ENCODE measurements at places on chromosomes 16 and 17. TPM values are rescaled to one million over a fixed set of nuclear protein-coding genes. Genes with fewer than 3 reads are reported as not detected.

The ABCA3 gene
- 4.6 TPM for total RNA-seq

The PRR14 gene
- total RNA-seq = 41.4 TPM

The PABPN1L gene
- not detected for total RNA-seq

The ODAD4 gene
- total RNA-seq = 1.3 TPM

The SLC25A10 gene
- 5.1 TPM for total RNA-seq

DNA sequence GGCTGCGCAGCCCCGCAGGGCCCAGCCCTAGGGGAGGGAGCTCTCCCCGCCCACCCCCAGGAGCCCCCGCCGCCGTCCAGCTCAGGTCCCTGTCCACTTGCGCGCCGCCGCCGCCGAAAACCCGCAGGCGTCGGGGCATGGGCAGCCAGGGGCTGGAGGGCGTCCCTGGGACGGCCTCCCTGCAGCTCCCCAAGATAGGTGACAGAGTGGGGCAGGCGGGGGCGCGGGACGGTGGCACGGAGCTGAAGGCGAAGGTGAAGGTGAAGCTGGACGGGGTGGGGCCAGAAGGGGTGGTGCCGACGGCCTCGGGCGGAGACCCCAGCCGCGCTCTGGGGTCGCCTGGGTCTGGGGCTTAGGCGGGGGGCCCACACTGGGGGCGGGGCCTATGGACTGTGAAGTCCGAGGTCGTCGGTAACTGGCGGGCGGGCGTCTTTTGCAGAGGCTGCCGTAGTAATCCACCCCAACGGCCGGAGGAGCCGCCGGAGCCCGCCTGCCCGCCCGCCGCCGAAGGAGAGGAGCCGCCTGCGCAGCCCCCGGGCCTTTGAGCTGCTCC is 27.2 kb downstream of the SREBF1 start:
- H3K36me3 ChIP-seq = peaks cover 69% of the 10 kb centered on the region
- no peak overlapping the region for H3K4me3 ChIP-seq
- H3K4me1 ChIP-seq = peaks cover 15% of the 10 kb centered on the region
- no peaks in the 10 kb centered on the region for H3K27me3 ChIP-seq
- H3K27ac ChIP-seq = no peak overlapping the region

GRCh38 chr16:57175896-57176295 is 9.9 kb downstream of the PSME3IP1 start:
- H3K4me3 ChIP-seq = no peak overlapping the region
- no peak overlapping the region for H3K27ac ChIP-seq

- no peaks in the 10 kb centered on the region for H3K4me1 ChIP-seq
- peaks cover 4% of the 10 kb centered on the region for H3K36me3 ChIP-seq
- no peak overlapping the region for H3K4me3 ChIP-seq
- no peak for DNase-seq
- peaks cover 14% of the 10 kb centered on the region for H3K27me3 ChIP-seq
Measured at GRCh38 chr16:57600952-57601580, 27.4 kb upstream of the ADGRG1 start.

- H3K4me1 ChIP-seq = no peaks in the 10 kb centered on the region
- no peak overlapping the region for H3K27ac ChIP-seq
- H3K4me3 ChIP-seq = no peak overlapping the region
Measured at GRCh38 chr17:68749349-68750207, 148.4 kb upstream of the FAM20A start.

DNA sequence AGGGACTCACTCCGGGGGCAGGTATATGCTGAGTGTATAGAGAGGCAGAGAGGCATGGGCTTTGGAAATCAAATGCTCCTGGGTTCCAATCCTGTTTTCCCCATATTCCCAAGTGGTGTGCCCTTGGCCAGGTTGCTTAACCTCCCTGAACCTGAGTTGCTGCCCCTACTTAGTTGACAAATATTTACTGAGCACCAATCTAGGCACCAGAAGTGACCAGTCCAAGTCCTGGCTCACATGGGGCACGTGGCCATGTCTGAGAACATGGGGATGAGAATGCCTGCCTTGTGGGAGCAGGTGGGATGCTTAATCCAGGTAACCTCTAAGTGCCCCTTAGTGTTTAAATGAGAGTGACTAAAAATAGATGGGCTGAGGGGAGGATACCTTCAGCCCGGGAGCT is 4.2 kb downstream of the SOCS3 start:
- DNase-seq = no peak
- H3K36me3 ChIP-seq = peaks cover 22% of the 10 kb centered on the region
- H3K4me1 ChIP-seq = peaks cover 29% of the 10 kb centered on the region
- H3K27ac ChIP-seq = no peak overlapping the region
- H3K4me3 ChIP-seq = peak overlapping the region; percentile 38

DNA sequence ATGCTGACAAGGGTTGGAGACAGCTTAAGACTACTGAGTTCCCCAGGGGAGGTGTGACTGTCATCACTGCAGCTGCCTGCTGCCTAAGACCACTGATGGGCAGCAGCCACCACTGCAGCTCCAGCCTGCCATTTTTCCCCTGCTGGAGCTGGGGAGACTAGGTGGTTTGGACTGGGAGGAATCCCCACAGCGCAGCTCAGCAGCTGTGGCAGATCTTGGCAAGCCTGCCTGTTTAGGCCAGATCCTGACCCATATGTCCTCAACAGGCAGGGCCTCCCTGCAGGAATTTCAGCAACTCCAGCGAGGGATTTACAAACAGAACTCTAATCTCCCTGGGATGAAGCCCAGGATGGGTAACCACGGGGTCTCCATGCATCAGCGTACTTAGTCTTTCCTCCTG is 356.4 kb upstream of the TOM1L1 start:
- no peaks in the 10 kb centered on the region for H3K36me3 ChIP-seq
- no peaks in the 10 kb centered on the region for H3K4me1 ChIP-seq
- no peak for DNase-seq
- no peaks in the 10 kb centered on the region for H3K27me3 ChIP-seq

DNA sequence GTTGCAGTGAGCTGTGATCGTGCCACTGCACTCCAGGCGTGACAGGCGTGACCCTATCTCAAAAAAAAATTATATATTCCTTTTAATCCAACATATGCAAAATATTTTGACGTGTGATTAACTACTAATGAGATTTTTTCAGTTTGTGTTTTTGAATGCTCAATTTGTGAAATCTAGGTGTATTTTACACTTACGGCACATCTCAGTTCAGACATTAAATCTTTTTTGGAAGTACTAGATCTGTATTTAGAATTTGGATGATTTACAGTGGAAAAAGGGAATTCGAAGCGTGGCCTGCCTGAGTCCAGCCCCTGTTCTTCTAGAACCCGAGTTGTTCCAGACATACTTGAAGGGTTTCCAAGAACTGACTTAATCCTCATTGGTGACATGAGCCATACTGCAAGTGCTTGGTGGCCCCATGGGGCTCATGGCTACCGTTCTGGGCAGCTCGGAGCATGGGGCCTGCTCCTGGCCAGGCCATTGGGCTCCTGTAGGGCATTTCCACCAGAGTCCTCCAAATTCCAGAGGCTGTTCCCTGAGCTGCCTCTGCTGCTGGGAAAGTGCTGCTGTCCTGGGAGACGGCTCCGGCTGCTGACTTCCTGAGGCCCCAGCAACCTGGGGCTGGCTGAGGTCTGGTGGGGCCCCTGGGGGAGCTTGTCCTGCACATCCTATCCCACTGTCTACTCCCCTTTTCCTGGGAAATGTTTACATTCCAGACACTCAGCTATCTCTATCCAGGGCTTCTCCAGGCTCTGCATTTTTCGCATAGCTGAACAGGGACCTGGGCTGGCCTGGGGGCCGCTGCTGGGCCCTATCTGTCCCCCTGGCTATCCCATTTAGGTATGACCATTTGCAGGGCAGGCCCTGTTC is 27.2 kb downstream of the LLGL2 start:
- no peak for DNase-seq
- no peak overlapping the region for H3K27ac ChIP-seq
- H3K4me1 ChIP-seq = no peaks in the 10 kb centered on the region
- H3K4me3 ChIP-seq = no peak overlapping the region

DNA sequence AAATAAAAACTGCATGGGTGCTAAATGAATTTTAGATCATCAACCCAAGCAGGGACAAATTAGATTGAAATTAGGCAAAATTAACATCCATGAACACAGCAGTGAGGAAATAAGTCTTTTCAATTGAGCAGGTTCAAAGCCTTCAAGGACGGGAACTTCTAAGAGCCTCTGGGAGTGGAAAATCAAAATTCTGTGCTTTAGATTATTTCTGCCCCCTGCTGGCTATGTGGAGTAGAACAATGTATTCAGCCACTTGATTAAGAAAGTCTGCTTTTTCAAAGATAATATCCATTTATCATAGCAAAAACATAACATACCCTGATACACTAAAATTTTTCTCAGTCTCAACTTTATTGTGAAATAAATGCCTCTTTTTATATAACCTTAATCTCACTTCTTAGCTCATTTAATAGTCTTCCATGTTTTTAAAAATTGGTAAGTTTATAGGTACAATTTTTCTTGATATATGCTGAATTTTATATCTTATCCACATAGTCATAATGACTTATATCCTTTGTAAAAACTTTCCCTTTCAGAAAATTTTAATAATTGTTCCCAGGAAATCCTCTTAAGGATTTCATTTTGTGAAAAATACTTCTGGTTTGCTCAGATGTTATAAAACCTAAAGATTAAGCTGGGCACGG is 28.1 kb upstream of the NOL11 start:
- no peaks in the 10 kb centered on the region for H3K4me1 ChIP-seq
- H3K27me3 ChIP-seq = no peaks in the 10 kb centered on the region
- H3K4me3 ChIP-seq = no peak overlapping the region

- no peaks in the 10 kb centered on the region for H3K4me1 ChIP-seq
- DNase-seq = no peak
- H3K4me3 ChIP-seq = no peak overlapping the region
- H3K27ac ChIP-seq = no peak overlapping the region
- H3K36me3 ChIP-seq = no peaks in the 10 kb centered on the region
Measured at GRCh38 chr17:73838815-73839214, 194.6 kb upstream of the SDK2 start.

DNA sequence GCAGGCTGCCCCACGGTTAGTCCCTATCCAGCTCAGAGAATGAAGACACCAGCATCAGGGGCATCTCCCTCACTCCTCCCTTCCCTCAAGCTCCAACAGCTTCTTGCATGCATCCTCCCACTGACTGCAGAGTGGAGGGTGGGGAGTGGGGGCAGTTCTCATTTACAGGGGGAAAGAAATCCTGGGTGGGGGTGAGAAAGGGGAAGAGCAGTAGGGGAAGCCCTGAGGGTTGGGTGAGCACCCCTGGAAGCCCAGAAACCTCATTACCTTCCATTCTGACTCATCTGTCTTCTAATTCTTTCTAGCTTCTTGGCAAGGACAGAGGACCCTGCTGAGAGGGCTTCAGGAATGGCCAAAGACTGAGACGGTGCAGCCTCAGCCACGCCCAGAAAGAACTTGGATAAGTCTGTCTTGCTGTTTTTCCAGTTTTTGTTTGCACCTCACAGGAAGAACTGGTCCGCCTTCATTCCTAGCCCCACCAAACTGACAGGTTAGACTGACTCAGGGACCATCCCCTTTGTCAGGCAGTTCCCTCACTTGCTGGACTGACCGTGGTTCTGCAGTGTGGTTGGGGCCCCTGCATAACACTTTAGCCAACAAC is 52.5 kb upstream of the WSB1 start:
- peak overlapping the region; percentile 57 for H3K27ac ChIP-seq
- DNase-seq = peak; percentile 95
- H3K4me1 ChIP-seq = peaks cover 41% of the 10 kb centered on the region
- no peaks in the 10 kb centered on the region for H3K27me3 ChIP-seq

GRCh38 chr17:13736916-13737315 is 135.2 kb upstream of the HS3ST3A1 start:
- no peaks in the 10 kb centered on the region for H3K27me3 ChIP-seq
- no peak overlapping the region for H3K4me3 ChIP-seq
- H3K4me1 ChIP-seq = no peaks in the 10 kb centered on the region
- H3K27ac ChIP-seq = no peak overlapping the region

DNA sequence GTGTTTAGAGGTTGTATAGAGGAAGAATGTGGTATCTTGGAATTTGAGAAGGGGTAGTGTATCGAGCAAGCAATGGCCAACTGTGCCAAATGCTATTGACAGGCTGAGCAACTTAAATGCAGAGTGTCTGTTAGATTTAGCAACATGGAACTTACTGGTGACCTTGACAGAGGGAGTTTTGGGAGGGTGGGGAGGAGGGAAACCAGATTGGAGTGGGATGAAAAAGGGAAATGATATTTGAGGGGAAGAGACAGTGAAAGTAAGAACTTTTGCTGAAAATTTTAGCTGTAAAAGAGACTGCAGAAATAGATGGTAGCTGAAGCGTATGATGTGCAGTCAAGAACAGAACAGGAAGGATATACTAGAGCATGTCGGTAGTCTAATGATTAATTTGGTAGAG is 1.1 kb downstream of the LRRC36 start:
- no peak overlapping the region for H3K4me3 ChIP-seq
- H3K4me1 ChIP-seq = no peaks in the 10 kb centered on the region
- no peaks in the 10 kb centered on the region for H3K36me3 ChIP-seq
- H3K27ac ChIP-seq = no peak overlapping the region

DNA sequence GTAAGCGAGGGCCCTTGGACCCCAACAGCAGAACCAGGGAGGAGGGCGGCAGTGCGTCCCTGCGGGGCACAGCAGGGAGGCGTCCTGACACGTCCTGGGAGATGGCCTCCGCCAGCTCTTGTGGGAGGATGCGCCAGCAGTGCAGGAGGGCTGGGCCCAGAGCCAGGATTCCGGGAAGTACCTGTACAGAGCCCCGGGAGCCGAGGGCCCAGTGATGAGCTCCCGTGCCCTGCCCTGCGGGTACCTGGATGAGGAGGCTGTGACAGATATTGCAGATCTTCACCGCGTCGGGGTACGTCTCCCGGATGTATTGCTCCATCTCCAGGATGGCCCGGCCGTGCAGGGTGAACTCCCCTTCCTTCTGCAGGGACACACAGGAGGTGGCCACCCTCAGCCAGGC is 23.1 kb downstream of the KDM8 start:
- no peaks in the 10 kb centered on the region for H3K27me3 ChIP-seq
- no peak overlapping the region for H3K4me3 ChIP-seq

- H3K27me3 ChIP-seq = no peaks in the 10 kb centered on the region
- peaks cover 20% of the 10 kb centered on the region for H3K36me3 ChIP-seq
- H3K4me1 ChIP-seq = peaks cover 7% of the 10 kb centered on the region
- DNase-seq = no peak
- no peak overlapping the region for H3K4me3 ChIP-seq
Measured at GRCh38 chr16:132120-132519, 6.4 kb downstream of the NPRL3 start.

Measured in MCF 10A (cell line).